ENCODE measurements at places on chromosomes 2 and 18.

DNA sequence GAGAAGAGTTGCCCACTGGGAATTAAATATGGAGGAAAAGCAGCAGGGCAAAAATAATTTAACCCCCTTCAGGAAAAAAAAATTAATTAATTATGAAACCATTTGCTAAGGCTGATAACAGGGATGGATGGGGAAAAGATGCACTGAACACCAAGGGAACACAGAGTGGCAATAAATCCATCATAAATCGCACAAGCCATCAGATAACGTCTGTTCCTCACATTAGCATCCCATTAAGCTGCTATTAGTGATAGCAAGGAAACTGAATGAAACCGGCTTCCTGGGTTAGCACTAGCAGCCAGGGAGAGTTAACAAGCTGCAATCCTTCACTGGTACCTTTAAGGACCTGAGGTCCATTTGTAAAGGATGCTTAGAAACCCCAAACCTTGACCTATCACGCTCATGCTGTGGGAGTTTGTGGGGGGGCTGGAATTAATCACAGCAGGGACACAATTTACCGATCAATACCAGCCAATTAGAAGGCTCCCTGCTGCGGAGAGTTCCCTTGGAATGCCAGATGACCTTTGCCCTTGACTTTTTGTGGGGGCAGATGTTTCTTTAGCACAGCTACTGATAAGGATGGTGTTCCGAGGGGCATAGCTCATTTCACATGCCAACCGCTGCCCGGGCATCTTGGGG is 175.5 kb upstream of the KLF7 start:
- DNase-seq: no peak

- no peak for DNase-seq
These were observed 4.0 kb downstream of the DOK1 start for GRCh38 chr2:74558284-74559230.

DNA sequence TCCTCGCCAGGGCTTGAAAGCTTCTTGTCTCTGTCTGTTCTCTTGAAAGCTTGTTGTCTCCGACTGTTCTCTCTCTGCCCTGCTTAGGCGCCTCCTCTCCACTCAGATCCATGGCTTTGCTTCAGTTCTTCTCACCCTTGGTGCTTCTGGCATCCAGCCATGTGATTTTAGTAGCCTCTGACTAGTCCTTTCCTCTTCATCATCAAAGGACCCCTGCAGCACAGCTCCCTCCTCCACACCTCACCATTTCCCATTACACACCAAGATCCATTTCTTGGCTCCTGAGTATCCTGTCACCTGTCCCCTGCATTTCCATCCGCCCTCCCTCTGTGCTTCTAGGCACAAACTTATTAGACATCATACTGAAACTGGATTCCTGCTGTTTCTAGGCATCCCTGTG is 59.4 kb downstream of the ZNF236 start:
- no peak for DNase-seq

GRCh38 chr18:24108641-24109040 is 30.2 kb upstream of the CABYR start:
- no peak for DNase-seq

GRCh38 chr2:164937864-164938401 is 17.4 kb downstream of the SLC38A11 start:
- DNase-seq: no peak

DNA sequence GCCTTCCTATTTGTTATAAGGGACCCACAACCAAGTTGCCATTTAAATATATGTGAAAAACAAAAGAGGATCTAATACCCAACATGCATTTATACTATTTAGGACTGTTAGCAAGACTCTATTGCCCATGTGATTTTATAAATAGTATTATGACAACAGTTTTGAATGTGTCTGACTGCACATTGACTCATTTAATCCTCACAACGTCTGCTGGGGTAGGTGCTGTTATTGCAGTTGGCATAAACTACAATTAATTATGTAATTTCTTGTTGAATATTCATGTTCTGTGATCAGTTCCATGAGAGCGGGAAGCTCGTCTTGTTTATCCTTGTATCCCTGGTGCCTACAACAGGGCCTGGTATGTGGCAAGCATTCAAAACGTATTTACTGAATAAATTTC is 53.7 kb downstream of the SH2D6 start:
- DNase-seq: no peak

GRCh38 chr18:9612215-9612830 is 2.0 kb downstream of the PPP4R1 start:
- peak; percentile 52 for DNase-seq

DNA sequence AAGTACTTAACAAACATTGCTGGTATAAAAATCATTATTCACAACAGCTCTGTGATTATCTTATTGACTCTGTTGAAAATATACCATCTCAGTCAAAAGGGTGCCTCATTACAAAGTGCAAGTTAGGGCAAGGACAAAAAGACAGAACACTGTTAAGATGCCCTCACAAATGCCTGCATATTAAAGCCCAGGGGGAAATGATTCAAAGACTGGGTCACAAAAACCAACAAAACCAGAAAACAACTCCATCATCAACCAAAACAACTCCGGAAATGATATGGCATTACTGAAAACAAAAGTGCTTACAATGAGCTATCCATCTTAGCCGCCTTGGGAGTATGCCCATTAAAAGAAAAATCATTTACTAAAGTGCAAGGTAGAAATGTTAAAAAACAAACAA is 9.9 kb downstream of the PLA2R1 start:
- peak; percentile 51 for DNase-seq

- no peak for DNase-seq
These were observed 1017.6 kb downstream of the DPP10 start for GRCh38 chr2:115460008-115460407.

DNA sequence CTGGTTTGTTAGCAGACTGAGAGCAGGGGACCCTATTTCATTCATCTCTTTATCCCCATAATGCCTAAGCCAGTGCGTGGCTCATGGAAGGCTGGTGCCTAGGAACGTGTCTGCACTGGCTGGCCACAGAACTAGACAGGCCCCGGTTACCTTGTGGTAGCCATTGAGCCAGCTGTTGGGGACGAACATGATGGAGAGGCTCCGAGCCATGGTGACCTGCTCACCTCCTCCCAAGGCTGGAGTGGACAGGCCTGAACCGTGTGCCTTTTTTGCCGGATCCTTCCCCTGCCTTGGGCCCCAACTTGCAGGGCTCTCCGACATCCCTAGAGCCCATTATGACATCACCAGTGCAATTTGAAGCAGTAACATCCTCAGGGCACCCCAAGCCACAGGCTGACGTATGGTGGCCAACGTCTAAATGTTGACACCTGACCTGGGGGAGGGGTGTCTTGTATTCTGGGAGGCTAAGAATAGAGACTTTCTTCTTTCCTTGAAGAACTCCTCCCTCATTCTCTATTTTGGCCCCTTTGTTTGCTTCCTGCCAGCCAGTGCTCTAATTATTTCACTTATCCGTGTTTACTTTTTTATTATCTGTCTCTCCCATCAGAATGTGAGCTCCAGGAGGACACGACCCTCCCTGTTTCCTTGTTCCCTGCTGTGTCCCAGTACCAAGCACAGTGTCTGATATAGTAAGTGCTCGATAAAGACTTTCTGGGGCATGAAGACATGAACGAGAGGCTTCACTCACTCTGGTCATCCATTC is 12.2 kb upstream of the DNPEP start:
- no peak for DNase-seq

- DNase-seq: no peak
These were observed 53.2 kb downstream of the SMAD7 start for GRCh38 chr18:48897531-48897930.

DNA sequence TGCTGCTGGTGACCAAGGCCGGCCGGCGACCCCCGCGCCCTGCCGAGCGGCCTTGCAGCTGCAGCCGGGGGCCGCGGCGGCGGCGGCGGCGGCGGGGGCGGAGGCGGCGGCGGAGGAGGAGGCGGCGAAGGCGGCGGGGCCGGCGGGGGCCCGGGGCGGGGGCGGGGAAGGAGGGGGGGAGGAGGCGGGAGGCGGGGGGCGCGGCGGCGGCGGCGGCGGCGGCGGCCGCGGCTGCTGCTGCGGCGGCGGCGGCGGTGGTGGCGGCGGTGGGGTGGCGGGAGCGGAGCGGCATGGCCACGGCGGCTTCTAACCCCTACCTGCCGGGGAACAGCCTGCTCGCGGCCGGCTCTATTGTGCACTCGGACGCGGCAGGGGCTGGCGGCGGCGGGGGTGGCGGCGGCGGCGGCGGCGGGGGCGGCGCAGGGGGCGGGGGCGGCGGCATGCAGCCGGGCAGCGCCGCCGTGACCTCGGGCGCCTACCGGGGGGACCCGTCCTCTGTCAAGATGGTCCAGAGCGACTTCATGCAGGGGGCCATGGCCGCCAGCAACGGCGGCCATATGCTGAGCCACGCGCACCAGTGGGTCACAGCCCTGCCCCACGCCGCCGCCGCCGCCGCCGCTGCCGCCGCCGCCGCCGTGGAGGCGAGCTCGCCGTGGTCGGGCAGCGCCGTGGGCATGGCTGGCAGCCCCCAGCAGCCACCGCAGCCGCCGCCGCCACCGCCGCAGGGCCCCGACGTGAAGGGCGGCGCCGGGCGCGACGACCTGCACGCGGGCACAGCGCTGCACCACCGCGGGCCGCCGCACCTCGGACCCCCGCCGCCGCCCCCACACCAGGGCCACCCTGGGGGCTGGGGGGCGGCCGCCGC is 1.5 kb downstream of the POU3F3 start:
- no peak for DNase-seq

DNA sequence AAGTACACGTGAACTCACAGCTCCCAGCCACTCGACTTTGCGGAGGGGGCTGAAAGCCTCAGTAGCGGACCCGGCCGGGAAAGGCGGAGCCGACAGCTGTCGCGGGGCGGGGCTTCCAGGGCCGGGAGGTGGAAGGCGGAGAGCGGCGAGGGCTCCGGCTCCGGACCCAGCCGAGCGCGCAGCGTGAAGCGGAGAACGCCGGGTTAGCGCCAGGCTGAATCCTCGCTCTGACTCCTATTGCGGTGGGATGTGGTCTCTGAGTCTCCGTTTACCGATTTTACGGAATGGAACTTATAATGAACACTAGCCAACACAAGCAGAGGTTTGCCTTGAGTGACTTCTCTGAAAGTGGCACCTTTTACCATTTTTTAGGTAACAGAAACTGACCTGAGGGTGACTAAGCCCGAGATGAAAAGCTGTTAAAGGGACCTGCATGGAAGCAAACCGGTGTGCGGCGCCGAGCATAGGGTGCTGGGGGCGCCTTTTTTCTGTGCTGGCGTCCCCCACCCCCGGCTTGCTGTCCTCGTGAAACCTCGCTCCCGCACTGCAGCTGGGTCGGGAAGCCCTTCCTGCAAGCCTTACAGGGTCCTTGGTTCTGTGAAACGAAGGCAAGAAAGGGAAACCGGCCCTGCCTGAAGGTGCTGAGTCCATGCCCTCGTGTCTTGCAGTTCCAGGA is 72.9 kb downstream of the EN1 start:
- peak; percentile 6 for DNase-seq

GRCh38 chr2:205934443-205934842 is 151.5 kb downstream of the INO80D start:
- no peak for DNase-seq

GRCh38 chr2:106193690-106193976 is 468 bp downstream of the UXS1 start:
- DNase-seq: no peak

GRCh38 chr2:65256054-65256453 is 28.4 kb downstream of the ACTR2 start:
- no peak for DNase-seq

- DNase-seq: peak; percentile 6
These were observed 47.6 kb downstream of the BCL11A start for GRCh38 chr2:60505880-60506260.

GRCh38 chr2:62450716-62451191 is 55.2 kb downstream of the TMEM17 start:
- no peak for DNase-seq

GRCh38 chr2:158255257-158255656 is 153.6 kb downstream of the UPP2 start:
- DNase-seq: no peak

- no peak for DNase-seq
These were observed 284.3 kb downstream of the CYP26B1 start for GRCh38 chr2:71863396-71863795.

DNA sequence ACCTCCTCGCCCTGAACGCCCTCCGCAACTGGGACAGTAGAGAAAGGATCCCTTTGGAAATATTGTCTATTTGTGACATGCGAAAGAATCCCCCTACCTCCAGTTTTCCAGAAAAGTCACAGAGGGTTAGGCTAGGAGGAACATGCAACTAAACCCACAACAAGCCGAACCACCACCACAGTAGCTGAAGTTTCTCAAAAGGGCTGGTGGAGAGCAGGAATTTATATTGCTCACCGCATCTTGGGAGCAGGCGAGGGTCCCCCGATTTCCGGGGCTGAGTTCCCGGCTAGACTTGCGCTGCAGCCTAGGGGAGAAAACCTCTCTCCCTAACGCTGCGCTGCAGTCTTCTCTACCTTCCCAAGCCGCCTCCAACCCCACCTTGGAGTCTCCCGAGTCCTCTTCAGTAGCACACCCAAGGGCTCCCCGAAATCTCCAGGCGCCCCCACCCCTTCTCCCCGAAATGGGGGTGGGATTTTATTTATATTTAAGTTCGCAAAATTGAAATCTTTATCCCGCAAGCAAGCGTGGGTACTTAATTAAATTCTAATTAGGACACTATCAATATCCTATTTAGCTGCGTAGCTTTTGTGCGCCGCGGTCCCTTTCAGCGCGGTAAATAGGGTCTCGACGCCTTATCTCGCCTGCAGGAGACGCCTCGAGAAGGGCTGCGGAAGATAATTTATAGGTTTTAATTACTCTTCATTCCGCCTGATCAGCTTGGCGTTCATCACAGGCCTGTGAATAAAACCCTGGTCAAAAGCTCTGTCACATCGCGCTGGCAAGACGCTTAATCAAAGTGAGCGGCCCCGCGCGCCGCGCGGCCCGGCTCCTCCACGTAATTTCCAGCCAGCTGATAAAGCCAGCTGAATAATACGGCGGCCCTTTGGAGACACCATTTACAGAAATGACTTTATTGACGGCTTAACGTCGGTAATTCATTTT is 2.0 kb upstream of the EN1 start:
- DNase-seq: no peak

DNA sequence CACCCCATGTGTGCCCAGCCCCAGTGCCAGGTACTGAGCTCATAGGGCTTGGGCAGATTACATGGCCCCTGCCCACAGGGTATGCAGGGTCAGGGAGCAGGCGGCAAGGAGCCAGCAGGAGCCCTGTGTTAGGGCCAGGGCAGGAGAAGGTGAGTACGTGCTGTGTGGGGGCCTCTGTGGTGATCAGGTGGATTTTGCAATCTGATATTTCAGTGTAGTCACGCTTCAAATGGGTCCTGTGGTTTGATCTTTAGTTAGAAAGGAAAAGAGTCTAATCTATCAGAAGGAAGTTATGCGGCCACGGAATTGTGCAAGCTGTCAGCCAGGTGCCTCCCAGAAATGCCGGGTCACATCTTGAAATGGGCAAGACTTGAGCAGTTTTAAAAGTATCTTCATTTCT is 13.9 kb downstream of the UBE2F start:
- DNase-seq: peak; percentile 27

GRCh38 chr2:233831861-233832260 is 22.5 kb downstream of the HJURP start:
- DNase-seq: no peak

GRCh38 chr18:55982992-55983391 is 395.0 kb upstream of the TCF4 start:
- no peak for DNase-seq

DNA sequence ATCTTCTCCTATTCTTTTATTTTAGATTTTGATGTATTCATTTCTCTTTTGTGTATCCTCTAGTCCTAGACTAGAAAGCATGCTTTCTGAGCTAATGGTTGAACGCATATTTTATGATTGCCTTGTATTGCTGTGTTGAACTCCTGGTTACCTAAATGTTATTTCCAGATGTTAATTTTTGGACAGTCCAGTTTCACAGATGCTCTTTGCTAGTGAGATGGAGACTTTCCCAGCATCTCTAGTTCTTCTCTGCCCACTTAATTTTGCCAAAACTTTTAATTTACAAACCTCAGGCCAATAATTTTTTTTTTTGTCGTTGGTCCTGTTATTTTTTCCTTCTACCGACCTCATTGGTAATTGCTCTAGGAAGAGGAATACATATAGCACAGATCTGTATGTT is 153.2 kb downstream of the HAUS1 start:
- no peak for DNase-seq

Measured in activated CD4-positive, alpha-beta T cell treated with anti-CD3 and anti-CD28 coated beads, Interleukin-2, Interleukin-4, amounts not matched to agents 100 ng/mL and 50 ng/mL, durations not matched to agents 16 hours and 8 hours (primary cell).